ENCODE measurements at places on chromosomes 6 and 20.
A peak's percentile ranks its signal among the peaks of the same experiment; 100 is the strongest.

GRCh38 chr6:5178806-5179205 is 81.9 kb downstream of the LYRM4 start:
- no peak for DNase-seq

DNA sequence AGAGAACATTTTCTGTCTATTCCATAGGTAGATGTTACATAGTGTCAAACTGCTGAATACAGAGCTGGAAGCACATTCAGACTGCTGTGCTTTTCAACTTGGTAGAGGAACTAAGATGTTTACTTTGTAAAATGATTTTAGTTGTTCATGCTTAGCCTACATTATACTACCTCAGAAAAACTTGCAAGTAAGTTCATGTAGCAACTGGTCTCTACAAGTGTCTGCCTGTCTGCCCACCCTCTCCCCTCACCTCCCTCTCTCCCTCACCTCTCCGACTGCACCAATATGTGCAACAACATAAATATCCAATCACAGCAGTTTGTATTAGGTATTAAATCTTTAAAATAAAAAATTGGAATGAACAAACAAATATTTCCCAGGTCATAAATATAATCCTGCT is 25.3 kb downstream of the ELOVL4 start:
- DNase-seq = no peak

DNA sequence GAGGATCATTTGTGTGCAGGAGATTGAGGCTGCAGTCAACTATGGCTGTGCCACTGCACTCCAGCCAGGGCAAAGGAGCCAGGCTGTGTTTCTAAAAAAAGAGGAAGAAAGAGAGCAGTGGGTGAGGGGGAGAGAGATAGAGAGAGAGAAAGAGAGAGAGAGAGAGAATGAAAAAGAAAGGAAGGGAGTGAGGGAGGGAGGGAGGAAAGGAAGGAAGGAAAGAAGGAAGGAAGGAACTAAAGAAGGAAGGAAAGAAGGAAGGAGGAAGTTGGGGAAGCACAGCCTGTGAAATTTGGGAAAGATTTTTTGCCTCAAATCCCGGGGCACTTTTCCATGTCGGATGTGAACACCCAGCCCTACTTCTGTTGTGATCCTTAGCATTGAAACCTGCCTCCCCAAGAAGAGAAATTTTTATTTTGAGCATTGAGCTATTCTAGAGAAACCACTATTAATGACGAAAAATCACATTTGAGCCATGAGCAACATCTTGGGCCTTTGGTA is 57.8 kb downstream of the FOXA2 start:
- no peak for DNase-seq

- no peak for DNase-seq
Measured at GRCh38 chr6:16470502-16471221, 232.3 kb downstream of the GMPR start.

DNA sequence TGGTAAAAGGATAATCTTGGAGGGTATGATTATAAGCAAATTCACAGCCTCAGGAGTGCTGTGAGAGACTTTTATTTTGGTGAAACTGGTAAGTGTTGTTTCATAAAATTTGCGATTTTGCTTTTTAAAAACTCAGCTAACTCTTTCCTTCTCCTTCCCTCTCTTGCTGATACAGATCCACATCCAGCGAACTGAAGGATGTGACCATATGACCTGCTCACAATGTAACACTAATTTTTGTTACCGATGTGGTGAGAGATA is 77.2 kb upstream of the TPD52L1 start:
- DNase-seq = no peak

- DNase-seq = no peak
Measured at GRCh38 chr6:167129562-167129961, 6.7 kb downstream of the CCR6 start.

- DNase-seq = no peak
Measured at GRCh38 chr6:44954281-44954680, 373.8 kb upstream of the RUNX2 start.

DNA sequence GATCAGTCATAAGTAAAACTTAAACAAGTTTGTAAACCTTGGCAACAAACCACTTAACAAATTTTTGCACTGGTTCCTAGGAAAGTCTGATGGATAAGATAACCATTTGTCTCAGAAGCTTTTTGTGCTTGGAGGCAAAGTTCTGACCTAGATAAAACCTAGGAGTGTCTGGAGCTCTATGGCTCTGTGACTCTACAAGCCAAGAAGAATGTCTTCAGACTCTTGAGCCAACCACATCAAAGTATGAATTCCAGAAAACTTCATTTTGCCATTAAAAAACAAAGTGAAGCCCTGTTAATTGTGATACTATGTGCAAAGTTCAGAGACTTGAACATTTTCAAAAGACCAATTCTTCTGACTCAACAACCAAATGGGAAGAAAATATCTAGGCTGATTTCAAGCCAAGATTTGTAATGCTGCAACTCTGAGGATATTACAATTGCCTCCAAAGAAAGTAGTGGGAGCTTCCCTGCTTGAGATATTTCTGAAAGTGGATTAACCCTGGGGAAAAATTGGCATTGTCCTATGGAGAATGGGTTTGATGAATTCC is 158.1 kb upstream of the FOXQ1 start:
- DNase-seq = no peak

DNA sequence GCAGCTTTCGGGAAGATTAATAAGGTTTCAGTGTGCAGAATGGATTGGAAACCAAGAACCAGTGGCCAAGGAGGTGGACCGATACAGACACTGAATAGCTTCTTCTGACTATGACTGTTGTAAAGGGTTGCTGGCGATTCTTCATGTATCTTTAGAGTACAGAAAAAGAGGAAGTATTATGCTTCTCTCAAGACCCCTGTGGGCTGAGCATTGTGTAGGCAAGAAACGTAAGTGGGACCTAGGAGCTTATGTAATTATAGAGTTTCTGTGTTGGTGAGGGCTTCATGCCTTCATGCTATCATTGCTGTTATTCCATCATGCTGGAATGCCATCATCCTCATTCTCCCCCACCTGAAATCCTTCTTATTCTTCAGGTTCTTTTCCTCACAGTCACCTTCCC is 105.4 kb upstream of the AKIRIN2 start:
- no peak for DNase-seq

- no peak for DNase-seq
Measured at GRCh38 chr20:35510951-35511735, 18.3 kb downstream of the C20orf173 start.

DNA sequence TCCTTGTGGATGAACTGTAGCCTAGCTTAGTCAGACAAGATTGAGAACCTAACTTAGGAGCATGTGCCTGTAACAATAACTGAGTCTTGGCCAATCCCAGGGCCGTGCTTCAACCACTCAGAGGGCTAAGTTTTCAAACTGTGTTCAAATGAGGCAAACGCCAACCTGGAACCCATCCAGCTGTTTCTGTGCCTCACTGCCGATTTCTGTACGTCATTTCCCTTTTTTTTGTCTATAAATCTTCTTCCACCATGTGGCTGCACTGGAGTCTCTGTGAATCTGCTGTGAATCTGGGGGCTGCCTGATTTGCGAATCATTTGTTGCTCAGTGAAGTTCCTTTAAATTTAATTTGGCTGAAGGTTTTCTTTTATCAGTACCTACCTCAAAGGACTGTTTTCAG is 115.0 kb upstream of the CHD6 start:
- no peak for DNase-seq

DNA sequence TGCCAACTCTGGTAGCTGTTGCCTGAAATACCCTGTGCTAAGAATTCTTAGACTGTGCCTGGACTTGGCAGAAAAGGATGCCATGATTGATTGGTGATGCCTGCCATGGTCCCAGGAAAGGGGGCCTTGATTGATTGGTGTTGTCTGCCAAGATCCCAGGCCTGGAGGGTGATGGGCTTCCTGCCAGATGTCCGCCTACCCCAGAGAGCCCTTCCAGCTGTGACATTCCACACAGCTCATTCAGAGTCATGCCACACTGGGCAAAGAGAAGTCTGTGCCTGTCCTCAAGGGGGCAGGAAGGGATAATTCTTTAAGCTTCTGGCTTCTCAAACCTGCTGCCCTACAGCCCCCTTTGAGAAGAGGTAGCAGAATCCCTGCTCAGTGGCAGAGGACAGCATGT is 24.6 kb downstream of the RIMS4 start:
- DNase-seq = peak; percentile 81

DNA sequence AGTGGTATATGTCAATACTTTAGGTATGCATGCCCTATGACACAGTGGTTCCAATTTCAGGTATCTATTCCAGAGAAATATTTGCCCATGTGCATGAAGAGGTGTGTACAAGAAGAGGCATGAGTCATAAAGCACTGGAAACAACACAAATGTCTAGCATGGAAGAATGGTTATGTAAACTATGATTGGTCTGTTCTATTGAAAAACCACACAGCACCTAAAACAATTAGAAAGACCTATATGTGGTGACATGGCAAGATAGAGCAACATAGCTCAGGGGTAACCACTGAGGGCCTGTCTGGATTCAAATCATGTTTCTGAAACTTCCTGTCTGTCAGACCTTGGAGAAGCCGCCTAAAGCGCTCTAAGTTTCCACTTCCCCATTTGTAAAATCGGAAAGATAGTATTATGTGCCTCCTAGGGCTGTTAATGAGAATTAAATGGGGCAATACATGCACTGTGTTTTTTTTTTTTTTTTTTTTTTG is 76.0 kb upstream of the SHLD1 start:
- DNase-seq = no peak

DNA sequence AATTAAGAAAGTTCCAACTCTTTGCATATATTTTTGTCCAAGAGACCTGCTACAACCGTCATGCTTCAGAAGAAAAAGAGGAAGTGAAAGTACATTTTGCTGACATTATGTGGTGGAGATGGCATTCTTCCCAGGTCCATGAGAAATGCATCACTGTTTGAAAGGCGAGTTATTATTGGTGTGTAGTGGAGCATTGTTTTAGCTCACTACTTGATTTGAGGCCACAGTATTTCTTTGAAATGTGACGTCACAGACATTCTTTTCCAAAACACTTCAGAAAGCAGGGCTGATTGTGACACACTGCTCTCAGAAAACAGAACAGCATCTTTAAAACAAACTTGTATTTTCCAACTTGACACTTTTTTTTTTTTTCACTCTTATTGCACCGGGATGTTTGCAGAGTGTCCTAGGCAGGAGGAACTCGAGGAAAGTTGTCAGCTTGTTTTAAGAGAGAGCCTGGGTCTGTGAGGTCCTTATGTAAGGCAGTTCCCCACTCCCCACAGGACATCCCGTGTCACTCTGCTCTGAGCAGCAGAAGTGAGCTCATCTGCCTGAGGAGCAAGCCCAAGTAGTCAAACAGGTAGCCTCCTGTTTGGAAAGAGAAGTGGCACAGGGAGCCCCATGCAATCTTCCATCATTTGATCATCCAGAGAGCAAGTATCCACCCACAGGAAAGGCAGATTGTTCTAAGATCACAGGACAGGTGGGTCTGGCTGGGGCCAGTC is 1.1 kb downstream of the SPTLC3 start:
- no peak for DNase-seq

- no peak for DNase-seq
Measured at GRCh38 chr6:34362909-34363680, 29.4 kb downstream of the NUDT3 start.

- no peak for DNase-seq
Measured at GRCh38 chr6:13229205-13230085, 98.9 kb downstream of the TBC1D7 start.

DNA sequence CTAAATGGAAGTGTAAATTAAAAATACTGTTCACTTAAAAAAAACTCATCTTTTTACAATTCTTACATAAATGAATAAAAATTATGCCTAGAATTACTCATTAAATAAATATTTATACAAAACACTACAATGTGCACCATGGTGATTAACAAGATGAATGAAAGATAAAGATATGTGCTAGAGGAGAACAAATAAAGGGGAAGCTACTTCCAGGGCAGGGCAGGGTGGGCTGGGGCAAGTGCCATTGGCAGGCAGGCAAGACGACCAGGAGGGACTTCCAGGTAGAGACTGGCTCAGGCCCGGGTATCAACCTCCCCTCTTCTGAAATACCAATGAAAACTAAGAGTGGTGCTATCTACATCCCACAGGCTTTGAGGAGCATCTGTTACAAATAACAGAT is 20.4 kb downstream of the PREP start:
- no peak for DNase-seq

- DNase-seq = no peak
Measured at GRCh38 chr6:109051301-109052017, 43.2 kb downstream of the SESN1 start.

DNA sequence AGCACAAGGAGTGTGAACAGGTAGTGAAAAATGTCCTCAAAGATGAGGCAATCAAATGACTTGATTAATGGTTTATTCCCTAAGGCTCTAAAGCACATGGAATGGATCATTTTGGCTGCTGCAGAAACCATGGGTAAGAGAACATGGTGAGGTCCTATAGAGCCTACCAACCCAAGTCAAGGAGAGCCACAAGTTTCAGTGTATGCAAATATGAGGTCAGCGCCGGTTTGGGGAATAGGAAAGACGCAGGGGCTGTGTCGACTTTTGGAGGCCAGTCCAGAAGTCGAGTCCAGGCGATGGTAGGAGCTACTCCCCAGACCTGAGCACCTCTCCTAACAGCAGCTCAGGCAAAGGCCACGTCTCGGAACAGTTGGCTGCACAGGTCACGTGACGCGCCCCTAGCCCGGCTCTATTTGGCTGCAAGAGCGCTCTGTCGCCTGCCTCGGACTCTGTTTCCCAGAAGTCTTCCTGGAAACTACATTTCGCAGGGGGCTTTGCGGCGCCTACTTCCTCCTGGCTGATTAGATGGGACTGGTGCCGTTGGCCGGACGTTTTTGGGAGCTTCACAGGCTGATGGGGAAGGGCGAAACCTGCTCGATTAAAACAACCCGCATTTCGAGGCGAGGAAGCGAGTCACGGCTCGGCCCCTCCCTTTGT is 74.4 kb upstream of the CHD6 start:
- peak; percentile 86 for DNase-seq
